ENCODE measurements at places on chromosomes 16 and 17.

GRCh38 chr17:62080647-62081046 is 15.6 kb upstream of the MED13 start:
- no peak for DNase-seq

GRCh38 chr17:72111336-72111923 is 9.4 kb upstream of the SOX9 start:
- DNase-seq, result no peak

DNA sequence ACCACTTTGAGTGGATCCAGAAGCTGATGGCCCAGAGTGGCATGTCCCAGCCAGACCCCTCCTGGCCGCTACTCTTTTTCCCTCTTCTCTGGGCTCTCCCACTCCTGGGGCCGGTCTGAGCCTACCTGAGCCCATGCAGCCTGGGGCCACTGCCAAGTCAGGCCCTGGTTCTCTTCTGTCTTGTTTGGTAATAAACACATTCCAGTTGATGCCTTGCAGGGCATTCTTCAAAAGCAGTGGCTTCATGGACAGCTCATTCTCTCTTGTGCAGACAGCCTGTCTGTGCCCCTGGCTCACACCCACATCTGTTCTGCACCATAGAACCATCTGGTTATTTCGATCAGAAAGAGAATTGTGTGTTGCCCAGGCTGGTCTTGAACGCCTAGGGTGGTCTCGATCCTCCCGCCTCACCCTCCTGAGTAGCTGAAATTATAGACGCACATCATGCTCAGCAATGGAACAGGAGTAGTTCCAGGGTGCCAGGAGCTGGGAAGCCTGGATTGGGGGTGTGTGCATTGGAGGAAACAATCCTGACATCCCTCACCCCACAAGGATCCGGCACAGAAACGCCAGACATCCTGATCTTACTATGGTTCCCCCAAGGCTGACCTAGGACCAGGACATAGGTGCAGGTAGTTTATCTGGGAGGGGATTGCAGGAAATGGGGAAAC is 4.6 kb downstream of the PRSS21 start:
- no peak for DNase-seq

GRCh38 chr16:12871784-12872183 is 29.6 kb upstream of the SHISA9 start:
- DNase-seq, result no peak

- no peak for DNase-seq
Measured at GRCh38 chr16:8850279-8850885, 18.4 kb downstream of the CARHSP1 start.

GRCh38 chr16:29974291-29975133 is 844 bp downstream of the TAOK2 start:
- DNase-seq, result peak; percentile 5

DNA sequence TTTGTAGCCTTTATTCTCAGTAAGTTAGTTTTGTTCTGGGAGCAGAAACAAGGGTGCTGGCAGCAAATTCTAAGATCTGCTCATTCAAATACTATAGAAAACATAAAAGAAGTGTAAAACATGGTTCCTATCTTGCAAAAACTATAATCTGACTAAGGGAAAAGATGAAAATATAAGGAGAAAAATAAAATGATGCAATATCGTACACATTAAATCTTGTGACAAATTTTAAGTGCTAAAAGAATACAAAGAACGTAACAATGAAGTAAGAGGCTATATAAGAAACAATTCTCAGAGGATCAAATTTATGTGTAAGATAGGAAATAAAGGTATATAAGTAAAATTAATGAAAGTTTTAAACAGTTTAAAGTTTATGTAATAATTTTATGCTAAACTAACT is 224.6 kb downstream of the CEP112 start:
- no peak for DNase-seq

DNA sequence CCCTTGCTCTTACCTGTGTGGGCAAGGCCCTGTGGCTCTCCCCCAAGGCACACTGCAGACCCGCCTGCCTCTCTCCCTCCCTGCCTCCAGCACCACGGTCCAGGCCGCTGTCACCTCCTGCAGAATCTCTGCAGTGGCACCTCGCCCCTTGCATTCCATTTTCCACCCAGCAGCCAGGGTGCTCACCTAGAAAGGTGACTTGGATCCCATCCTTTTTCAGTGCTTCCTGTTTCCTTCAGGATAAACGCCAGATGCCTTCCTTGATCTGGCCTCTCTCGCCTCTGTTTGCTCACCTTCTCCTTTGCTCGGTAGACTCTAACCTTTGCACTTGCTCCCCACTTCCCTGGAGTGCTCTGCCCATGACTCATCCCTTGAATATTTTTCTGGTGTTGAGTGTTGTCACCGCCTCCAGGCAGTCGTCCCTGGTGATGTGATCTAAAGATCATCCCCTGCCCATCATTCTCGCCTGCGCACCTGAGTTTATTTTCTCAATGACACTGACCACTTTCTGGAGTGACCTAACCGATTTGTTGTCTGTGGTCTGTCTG is 79.2 kb upstream of the LGALS9 start:
- DNase-seq, result no peak

DNA sequence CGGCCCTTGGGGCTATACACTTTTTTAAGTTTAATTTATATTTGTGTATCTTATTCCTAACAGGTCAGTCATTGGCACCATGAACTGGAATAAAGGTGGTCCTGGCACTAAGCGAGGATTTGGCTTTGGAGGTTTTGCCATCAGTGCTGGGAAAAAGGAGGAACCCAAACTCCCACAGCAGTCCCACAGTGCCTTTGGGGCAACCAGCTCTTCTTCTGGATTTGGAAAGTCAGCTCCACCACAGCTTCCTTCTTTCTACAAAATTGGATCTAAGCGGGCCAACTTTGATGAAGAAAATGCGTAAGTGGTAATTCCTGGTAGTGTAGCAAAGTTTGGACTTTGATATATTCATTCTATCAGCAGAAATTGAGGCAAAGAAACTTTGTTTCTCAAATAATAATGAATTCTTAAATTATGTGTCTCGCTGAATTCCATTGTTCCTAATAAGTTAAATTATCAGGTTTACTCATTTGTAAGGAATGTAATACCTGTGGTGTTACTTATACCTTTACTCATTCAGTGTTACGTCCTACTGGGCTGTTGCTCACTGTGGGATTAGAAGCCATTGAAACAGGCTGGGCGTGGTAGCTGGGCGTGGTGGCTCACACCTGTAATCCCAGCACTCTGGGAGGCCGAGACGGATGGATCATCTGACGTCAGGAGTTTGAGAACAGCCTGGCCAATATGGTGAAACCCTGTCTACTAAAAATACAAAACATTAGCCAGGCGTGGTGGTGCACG is 13.2 kb downstream of the DDX42 start:
- DNase-seq, result no peak

GRCh38 chr16:21302898-21303528 is 24.9 kb upstream of the CRYM start:
- DNase-seq, result no peak

DNA sequence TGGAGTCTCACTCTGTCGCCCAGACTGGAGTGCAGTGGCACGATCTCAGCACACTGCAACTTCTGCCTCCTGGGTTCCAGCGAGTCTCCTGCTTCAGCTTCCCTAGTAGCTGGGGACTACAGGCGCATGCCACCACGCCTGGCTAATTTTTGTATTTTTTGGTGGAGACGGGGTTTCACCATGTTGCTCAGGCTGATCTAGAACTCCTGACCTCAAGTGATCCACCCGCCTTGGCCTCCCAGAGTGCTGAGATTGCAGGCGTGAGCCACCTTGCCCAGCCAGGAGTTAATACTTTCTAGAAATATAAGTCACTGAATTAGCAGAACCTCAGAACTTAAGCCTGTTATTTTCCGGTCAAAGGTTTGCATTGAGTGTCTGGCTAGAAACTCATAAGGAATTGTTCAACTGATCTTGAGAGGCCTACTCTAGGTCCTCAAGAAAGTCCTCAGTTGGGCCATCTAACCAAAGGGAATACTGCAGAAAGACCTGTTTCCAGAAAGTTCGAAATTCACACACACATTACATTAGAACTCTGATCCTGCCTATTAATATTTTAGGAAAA is 1.4 kb downstream of the TMEM220 start:
- DNase-seq, result no peak

DNA sequence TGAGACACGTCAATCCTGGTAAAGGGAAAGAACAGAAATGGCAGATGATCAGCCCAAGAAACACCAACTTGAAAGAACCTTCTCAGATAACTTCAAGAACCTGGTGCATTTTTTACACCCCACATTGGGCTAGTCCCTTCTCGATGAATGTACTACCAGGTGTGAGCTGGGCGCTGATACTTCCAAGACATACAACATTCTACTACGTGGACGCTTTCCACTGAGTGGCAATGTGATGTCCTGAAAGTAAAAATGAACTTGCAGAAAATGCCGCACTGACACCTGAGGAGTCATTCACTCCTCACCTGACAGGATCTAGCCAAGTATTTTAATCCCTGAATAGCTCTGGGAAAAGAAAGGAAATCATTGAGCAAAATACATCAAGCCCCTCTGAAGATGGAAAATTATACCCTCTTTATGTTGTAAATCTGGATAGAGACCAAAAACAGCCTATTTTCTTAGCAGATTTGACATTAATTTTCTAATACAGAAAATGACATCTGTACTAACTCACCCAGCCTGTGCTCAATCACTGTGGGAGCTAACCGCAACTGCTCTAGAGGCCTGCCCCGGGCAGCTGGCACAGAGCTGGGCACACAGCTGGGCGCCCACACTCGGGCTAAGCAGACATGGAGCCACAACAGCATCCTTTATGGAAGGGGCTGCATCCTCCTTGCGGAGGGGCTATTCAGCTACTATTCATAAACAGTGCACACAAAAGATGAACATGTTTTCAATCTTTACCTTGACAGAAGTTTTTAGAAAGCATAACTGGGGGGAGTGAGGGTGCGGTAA is 16.2 kb downstream of the SNN start:
- no peak for DNase-seq

DNA sequence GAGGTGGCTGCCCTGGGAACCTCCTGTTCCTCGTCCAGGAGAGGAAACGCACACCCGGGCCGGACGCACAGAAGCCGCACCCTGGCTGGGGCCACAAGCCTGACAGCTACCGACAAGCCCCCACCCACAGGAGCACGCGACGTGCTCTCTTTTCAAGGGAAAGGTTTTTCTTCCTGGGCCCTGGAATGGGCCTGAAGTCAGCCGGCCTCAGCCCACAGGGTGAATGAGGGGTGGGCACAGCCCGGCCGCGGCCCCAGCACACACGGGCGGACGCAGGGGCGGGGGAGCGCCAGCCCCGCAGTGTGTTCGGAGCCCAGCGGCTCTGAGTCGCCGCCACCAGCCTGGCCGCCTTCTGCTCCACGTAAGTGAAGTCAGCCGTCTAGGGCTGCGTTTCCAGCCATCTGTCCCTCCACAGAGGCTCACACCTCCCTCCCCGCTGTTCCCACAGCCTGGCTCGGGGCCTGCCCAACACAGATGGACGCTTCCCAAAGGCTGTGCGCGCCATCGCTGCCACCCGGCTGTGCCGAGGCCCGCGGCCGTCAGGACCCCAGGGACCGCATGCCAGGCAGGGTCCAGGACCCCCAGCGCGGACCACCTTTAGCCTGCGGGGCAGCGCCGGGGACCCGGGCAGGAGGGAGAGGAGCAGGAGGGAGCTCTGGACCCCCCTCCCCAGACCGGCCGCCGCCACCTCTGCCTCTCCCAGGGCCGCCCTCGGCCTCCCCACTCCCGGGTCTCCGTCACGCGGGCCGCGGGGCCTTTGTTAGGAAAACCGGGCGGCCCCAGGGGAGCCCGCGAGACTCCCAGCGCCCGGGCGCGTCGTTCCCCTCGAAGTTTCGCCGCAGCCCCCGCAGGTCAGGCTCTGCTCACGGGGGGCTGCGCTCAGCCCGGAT is 36.8 kb downstream of the CBFA2T3 start:
- DNase-seq, result peak; percentile 5

GRCh38 chr17:38914741-38915638 is 10.4 kb upstream of the LASP1NB start:
- no peak for DNase-seq

DNA sequence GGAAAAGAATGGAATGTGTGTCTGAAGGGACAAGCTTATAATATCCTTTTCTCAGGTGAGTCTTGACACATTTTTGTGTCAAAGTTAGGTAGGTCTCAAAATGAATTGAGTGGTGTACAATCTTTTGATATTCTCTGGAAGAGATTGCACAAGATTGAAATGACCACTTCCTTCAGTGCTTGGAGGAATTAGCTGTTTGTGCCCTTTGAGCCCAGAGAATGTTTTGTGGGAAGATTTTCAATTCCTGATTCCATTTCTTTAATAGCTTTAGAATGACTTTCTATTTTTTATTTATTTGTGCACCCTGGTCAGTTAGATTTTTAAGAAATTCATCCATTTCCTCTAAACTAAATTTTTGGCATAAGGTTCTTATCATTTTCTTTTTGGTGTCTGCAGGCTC is 1.6 kb upstream of the CCL13 start:
- DNase-seq, result no peak

- no peak for DNase-seq
Measured at GRCh38 chr16:13982451-13982850, 62.5 kb downstream of the ERCC4 start.

- peak; percentile 48 for DNase-seq
Measured at GRCh38 chr17:45230787-45231480, 9.2 kb downstream of the FMNL1 start.

- no peak for DNase-seq
Measured at GRCh38 chr16:9429646-9430330, 338.3 kb downstream of the HAPSTR1 start.

DNA sequence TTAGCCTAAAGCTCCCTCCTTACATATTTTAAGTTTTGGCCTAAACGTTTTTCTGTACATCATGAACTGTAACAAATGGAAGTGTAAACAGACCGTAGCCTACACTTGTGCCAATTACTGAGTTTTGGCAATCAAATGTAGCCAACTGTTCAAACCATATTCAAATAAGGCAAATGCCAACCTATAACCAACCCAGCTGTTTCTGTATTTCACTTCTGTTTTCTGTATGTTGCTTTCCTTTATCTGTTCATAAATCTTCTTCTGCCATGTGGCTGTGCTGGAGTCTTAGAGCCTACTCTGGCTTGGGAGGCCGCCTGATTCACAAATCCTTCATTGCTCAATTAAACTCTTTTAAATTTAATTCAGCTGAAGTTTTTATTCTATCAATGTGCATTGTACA is 6.9 kb upstream of the C16orf78 start:
- DNase-seq, result no peak

GRCh38 chr17:77942112-77942988 is 16.2 kb upstream of the TNRC6C start:
- no peak for DNase-seq

DNA sequence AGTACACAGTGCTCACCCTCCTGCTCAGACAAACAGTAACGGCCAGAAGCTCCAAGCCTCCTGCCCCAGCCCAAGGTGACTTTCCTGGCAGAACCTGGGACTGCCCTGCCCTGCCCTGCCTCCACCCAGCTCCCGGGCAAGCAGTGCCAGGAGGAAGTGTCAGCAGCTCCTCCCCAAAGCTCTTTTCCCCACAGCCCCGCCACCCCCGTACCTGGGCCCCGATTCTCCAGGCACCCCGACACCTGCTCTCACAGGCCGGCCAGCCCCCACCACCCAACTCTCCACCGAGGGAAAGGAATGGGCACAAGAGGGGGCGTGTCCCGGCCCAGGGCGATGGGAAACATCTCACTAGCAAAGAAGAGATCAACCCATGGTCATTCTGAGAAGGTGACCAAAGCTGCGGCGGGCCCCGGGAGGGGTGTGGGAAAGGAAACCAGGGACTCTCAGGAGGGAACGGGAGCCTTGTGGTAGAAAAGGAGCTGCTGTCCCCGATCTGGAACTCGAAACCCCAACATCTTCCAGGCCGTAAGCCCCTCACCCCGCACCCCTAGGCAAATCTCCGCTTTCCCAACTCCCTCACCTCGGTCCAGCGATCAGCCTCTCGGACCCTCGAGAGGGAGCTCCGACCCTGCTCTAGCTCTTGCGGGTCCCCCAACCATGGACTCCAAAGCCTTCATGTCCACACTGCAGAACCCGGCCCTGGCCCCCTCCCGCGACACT is 1.2 kb downstream of the BCAR1 start:
- DNase-seq, result no peak

- no peak for DNase-seq
Measured at GRCh38 chr16:52066962-52067361, 480.0 kb downstream of the TOX3 start.
